Right cardiac atrium (tissue), 5 donors: ENCODE measurements at places on chromosomes 16 and 17. TPM values are rescaled to one million over a fixed set of nuclear protein-coding genes. Genes with fewer than 3 reads are reported as not detected.

Gene FZD2
- 2.4 TPM for polyA plus RNA-seq

Gene GPR139
- not detected for polyA plus RNA-seq

Gene PERCC1
- 0.18 TPM for polyA plus RNA-seq

Gene SNX20
- polyA plus RNA-seq = 0.34 TPM

Gene CCL4L2
- polyA plus RNA-seq = 0.34 TPM

Gene VPS9D1
- 18.4 TPM for polyA plus RNA-seq
